ENCODE measurements at places on chromosomes 1 and 21.
A peak's percentile ranks its signal among the peaks of the same experiment; 100 is the strongest.

DNA sequence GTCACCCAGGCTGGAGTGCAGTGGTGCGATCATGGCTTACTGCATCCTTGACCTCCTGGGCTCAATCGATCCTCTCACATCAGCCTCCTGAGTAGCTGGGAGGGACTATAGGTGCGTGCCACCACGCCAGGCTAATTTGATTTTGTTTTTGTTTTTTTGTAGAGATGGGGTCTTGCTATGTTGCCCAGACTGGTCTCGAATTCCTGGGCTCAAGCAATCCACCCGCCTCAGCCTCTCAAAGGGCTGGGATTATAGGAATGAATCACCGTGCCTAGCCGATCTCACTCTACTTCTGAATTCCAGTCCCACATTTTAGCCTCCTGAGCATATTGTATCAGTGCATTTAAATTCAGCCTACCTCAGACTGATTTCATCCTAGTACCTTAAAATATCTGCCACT lies 1.8 kb downstream of the CTXND2 start:
- DNase-seq: no peak

DNA sequence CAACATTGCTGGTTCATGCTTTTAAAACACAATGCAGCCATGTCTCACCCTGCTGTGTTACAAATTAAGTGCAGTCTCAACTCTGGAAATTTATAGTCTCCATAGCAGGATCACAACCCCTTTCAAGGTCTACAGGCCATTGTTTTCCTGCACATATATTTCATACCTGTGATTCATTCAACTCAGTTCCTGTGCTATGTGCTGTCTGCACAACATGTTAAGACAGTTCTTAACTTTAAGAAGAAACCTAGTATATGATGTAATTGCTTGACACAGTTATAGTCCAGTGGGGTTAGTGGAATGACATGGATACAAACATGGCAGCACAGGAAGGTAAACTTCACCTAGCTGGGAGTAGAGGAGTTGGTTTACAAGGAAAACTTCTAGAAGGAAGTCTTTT lies 106.4 kb downstream of the IFI44 start:
- DNase-seq: no peak

DNA sequence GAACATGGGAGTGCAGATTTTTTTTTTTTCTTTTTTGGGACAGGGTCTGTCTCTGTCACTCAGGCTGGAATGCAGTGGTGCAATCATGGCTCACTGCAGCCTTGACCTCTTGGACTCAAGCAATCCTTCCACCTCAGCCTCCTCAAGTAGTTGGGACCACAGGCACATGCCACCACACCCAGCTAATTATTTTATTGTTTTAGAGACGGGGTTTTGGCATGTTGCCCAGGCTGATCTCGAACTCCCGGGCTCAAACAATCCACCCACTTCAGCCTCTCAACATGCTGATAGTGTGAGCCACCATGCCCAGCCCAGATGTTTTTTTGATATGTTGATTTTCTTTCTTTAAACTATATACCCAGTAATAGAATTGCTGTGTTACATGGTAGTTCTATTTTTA lies 57.7 kb downstream of the RGSL1 start:
- DNase-seq: no peak

DNA sequence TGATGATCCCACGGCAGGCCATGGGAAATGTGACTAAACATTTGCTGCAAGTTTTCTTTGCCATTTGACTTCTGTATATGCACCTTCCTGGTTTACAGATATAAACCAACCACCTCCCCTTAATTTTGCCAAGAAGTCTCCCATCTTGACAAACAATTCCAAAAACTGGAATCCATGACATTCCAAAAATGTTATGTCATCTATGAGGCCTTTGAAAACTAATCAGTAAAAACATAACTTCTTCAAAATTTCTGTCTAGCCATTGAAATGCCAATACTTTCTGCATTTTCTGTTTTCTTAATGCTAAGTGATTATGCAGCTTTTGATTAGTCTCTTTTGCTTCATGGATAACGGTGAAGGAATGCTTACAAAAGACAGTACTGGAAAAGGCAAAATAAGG lies 84.1 kb downstream of the LYST start:
- no peak for DNase-seq

- no peak for DNase-seq
Observed at GRCh38 chr1:54640361-54640760, 1.2 kb upstream of the MROH7 start.

DNA sequence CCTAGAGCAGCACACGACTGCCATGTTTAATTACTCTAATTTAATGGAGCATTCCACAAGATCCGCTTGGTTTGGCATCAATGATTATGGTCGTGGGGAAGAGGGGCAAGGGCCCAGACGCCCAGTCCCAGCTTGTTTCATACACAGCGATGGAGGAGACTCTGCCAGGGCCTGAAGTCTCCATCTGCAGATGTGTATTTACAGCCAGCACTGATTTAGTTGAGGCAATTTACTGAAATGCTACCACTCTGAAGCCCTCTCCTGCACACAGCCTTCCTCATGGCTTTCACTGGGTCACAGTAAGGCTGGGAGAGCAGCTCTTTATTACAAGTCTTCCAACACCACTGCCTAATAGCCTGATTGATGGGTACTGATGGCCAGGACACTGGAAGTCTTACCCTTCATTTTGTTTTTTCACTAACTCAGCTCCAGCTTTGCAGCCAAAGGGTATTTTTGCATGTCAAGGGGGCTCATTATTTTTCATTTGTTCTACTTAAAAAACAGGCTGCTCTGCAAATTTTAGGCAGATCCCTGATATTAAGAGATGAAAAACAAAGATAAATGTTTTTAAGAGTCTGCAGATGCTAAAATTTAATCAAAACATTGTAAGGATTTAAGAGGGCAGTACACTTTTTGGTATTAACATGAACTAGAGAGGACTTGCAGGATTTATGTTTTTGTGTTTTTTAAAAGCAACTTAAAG lies 236.3 kb downstream of the SIPA1L2 start:
- no peak for DNase-seq

GRCh38 chr1:10716840-10717239 lies 79.6 kb downstream of the CASZ1 start:
- DNase-seq: no peak

- no peak for DNase-seq
Observed at GRCh38 chr1:168894397-168894903, 165.4 kb upstream of the DPT start.

GRCh38 chr1:14735841-14736240 lies 137.4 kb downstream of the KAZN start:
- no peak for DNase-seq

DNA sequence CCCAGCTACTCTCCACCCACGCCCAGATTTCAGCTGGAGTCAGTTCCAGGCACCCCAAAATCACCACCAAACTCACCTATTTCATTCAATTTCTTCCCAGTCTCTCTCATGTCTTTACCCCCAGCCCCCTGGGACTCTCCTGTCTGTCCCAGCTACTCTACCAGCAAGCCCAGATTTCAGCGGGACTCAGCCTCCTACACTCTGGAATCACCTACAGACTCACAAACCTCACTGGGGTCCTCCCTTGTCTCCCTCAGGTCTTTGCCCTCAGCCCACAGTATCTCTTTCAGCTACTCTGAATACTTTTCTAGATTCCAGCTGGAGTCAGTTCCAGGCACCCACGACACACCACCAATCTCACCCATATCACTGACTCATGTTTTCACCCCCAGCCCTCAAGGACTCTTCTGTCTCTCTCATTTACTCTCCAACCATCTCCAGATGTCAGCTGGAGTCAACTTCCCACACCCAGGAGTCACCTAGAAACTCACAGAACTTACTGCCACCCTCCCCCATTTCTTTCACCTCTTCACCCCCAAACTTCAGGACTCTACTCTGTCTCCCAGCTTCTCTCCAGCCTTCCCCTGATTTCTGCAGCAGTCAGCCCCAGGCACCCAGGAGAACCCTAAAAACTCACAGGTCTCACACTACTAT lies 1529.3 kb upstream of the TPTE start:
- DNase-seq: no peak

- DNase-seq: no peak
Observed at GRCh38 chr1:221204055-221204833, 325.0 kb downstream of the HLX start.

GRCh38 chr1:221708987-221709386 lies 32.9 kb downstream of the DUSP10 start:
- DNase-seq: peak; percentile 62

DNA sequence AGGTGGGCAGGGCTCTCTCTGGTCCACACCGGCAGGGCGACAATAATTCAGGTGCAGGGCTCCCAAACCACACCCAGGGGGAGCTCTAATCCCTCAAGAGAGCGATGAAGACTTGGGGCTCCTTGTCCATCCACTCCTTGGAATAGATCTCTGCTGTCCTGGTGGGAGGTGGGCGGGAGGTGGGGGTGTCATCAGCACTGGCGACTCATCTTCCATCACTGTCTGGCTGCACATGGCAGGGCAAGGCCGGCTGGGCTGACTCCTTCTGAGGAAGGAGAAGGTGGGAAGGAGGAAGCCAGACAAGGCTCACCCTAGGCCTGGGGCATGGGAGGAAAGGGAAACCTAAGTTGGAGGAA lies 29.3 kb downstream of the TNNT2 start:
- DNase-seq: peak; percentile 47

DNA sequence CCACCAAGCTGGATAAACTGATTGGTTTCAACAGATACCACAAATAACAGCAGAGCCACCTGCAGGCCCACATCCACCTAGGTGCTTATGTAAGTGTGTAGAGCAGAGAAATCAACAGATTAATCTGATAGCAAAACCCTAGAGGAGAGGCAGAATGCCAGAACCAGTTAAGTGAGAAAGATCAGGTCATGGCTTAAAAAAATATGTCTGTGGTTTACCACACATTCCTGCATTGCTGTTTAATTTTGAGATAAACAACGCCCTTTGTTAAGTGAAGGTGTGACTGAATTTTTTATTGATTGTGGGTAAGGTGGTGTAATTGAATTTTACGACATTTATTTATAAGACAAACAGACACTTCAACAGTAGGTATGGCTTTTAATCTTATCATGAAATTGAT lies 21.2 kb downstream of the CRNN start:
- DNase-seq: no peak

DNA sequence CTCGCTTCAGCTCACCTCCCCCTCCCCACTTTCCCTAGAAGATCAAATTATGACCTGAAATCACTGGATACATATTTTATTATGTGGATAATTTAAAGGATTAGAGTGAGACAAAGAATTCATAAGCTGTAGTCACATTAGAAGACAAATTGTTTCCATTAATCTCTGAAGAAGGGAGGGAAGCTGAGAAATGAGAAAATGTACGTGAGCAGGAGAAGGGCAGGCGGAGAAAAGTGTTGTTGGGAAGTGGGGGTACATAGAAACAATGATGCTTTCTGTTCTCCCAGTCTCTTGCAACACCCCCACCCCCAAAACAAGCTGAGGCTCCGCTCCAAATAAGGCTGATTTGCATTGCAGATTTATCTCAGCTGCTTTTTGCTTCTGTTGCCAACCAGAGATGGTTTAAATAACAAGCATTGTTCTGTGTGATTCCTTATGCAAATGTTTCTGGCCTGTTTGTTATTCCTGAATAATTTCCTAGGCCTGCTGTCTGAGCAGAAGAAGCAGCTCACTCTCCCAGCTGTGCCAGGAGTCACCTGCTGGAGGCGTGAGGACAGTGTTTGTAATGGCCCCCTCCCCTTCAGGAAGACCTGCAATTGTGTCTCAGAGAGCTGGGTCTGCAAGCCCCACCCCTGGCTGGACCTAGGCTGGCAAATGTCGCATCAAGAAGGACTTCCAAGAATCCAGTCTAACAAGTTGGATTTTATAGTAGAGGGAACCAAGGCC lies 121.8 kb upstream of the TNR start:
- no peak for DNase-seq

- DNase-seq: no peak
Observed at GRCh38 chr1:85502171-85502570, 37.2 kb upstream of the DDAH1 start.

DNA sequence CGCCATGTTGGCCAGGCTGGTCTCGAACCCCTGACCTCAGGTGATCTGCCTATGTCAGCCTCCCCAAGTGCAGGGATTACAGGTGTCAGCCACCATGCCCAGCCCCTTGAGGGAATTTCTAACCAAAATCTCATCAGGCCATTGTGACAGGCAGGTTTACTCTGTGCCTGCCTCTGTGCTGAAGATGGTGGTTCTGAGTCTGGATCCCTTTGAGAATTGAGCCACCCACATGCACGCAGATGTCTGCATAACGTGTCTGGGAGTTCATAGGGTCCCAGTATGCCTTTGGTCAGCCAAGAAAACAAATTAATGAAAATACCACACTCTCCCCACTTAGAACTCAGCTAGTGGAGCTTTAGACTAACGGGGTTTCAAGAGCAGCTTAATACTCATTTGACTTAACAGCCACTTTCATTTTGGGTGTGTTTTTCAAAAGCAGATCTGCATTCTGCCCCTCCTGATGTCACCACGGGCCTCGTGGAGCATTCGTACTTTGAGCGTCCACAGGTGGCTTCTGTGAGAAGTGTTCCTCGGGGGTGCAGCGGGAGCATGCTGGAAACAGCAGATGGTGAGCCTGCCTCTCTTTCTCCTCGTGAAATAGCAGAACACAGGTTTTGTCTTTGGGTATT lies 45.3 kb downstream of the DIP2A start:
- DNase-seq: no peak

DNA sequence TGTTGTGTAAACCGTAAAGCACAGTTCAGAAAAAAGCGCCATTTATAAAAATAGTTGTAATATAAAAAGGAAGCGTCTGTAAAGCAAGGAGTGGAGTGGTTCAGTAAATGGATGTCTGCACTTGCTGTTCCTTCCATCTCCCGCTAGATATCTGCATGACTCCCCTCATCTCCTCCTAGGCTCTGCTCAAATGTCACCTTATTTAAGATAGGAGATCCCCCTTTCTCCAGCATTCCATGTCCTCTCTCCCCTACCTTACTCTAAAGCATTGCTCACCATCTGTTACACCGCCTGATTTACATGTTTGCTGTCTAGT lies 745 bp downstream of the MUL1 start:
- no peak for DNase-seq

DNA sequence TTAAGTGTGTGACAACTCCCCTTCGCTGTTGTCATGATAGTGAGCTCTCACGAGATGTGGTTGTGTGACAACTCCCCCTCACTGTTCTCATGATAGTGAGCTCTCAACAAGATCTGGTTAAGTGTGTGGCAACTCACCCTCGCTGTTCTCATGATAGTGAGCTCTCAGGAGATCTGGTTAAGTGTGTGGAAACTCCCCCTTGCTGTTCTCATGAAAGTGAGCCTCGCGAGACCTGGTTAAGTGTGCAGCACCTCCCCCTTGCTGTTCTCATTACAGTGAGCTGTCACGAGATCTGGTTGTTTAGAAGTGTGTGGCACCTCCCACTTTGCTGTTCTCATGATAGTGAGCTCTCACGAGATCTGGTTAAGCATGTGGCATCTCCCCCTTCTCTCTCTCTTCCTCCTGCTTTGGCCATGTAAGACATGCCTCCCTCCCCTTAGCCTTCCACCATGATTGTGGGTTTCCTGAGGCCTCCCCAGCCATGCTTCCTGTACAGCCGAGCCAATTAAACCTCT lies 25.1 kb upstream of the LSS start:
- peak; percentile 84 for DNase-seq

- no peak for DNase-seq
Observed at GRCh38 chr1:180254854-180255253, 24.8 kb downstream of the LHX4 start.

GRCh38 chr1:203465146-203465798 lies 10.3 kb upstream of the PRELP start:
- no peak for DNase-seq

Measured in activated CD8-positive, alpha-beta memory T cell treated with anti-CD3 and anti-CD28 coated beads, Interleukin-2, amount 10 ng/mL, durations not matched to agents 7 days and 5 days (primary cell).